ENCODE measurements at places on chromosomes 12 and 14. TPM values are rescaled to one million over a fixed set of nuclear protein-coding genes. Genes with fewer than 3 reads are reported as not detected.

The AVPR1A gene
- total RNA-seq = not detected

DNA sequence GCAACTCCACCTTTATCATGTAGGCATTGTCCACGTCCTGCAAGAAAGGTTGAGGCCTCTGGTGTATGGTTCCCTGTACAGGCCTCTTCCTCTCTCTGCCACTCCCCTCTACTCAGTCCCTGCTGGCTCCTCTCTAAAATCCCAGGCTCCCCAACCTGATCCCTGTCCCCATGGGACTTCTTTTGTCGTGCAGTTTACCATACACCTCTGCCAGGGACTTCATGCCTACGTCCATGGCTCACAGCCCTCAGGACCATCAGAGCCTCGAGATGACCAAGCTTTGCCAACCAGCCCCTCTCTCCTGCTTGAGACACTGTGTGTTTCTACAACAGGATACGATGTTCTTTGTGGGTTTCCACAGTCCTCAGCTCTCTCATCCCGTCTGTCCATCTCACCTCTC lies 2.9 kb downstream of the KRT2 start:
- no peak for DNase-seq

DNA sequence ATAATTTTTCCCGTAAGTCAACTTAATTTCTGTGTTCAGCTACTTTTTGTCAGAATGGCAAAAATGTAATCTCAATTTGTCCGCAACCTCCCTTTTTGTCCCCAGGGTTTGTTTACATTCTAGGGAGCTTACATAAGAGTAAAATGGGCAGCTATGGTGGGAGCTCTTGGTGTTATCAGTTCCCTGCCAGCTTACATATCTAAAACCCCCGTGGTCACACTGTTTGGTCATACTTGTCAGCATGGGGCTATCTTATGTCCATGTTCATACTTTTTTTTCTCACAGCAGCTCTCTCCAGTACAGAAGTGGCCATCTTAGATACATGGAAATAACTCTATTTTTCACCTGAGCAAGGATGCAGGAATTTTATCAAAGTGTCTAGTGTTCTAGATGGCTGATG lies 16.7 kb downstream of the SLCO1C1 start:
- DNase-seq = no peak

DNA sequence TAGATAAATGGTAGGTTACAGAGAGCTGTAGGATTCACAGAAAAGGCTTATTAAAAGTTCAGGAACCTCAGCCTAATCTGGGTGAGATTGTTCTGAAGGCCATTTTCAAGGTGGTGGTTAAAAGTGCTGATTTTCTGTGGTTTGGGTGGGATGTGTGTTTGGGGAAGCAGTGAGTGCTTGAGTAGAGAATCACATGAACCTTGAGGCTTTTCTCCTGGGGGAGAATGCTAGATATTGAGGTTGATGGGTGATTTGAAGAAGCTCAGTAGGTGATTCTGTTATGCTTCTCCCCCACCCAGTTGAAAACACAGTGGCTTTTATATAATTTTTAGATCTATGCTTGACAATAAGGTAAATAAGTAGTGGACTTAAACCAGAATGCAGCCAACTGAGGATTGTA lies 420.9 kb downstream of the PCNX1 start:
- no peak for DNase-seq
